ENCODE measurements at places on chromosomes 3 and 15.

DNA sequence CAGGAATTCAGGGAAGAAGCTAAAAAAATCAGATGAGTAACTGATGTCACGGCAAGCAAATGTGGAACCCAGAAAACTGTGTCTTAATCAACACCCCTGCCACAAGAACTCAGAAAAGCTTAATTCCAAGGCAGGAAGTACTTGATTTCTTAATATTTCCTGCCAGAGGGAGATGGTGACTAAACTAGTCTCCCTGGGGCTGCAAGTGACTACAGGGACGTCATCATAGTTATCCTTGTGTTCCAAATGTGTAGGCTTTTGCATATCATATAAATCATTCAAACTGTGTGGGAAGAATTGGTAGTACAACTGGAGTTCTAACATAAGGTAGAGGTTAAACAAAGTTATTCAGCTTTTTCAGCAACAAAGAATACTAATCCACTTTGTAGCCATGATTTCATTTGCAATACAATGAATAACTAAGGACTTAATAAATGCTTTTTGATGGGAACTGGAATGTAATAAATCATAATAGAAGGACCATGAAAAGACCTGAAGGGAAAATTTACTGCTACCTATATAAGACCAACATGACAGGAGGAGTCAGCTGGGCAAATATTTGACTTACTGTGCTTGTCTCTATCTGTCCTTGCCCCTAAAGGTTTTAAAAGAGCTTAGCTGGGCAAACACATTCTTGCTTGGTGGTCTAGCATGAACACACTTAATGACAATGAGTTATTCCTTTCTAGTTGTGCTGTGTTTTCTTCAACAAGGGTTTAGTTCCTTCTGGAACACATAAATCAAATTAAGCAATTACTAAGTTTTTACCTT, 76.0 kb upstream of the NECTIN3 start:
- DNase-seq, result no peak

GRCh38 chr3:167146911-167147310, 233.2 kb downstream of the ZBBX start:
- no peak for DNase-seq

GRCh38 chr15:59833366-59833765, 144.2 kb upstream of the BNIP2 start:
- no peak for DNase-seq

GRCh38 chr15:87761736-87762509, 494.6 kb downstream of the NTRK3 start:
- no peak for DNase-seq

DNA sequence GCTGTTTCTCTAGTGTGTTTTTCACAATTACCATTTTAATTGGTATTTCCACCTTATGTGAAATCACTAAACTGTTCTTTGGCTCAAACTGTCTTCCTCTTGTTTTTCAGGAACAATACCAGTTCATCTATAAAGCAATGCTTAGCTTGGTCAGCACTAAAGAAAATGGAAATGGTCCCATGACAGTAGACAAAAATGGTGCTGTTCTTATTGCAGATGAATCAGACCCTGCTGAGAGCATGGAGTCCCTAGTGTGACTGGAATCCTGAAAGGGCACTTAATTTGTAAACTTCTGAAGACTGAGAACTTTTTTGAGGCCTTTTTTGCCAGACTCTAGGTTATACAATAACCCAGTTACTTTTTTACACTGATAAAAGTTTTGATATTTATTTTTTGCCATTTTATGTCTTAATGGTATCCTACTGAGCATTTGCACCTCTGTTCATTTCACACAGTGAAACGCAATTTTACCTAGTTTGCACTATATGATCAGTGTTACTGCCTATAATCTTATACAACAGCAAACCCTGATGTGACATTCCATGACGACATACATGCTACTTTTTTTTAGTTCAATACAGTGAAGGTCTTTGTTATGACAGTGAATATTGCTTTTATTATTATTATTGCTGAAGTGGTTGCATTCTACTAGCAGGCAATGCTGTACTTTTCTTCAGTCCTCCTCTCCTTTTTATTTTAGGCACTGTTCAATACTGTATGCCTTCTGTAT, 80.1 kb downstream of the FEZF2 start:
- no peak for DNase-seq

DNA sequence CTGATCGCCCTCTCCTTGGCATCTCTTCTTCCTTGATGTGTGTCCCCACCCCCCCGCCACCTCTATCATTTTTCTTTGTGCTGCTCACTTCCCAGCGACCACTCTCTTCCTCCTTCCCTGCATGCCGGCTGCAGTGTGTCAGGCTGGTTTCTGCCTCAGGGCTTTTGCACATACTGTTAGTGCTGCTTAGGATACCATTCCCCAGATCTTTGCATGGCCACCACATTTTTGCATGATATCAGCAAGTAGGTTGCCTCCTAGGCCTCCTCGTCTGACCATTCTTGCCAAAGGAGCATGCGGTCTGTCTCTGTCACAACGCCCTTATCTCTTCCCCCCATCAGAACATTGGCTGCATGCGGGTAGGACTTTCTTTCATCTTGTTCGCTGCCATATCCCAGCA, 12.5 kb downstream of the FBLN2 start:
- DNase-seq, result no peak

- no peak for DNase-seq
Observed at GRCh38 chr3:124653071-124653796, 77.0 kb upstream of the UMPS start.

DNA sequence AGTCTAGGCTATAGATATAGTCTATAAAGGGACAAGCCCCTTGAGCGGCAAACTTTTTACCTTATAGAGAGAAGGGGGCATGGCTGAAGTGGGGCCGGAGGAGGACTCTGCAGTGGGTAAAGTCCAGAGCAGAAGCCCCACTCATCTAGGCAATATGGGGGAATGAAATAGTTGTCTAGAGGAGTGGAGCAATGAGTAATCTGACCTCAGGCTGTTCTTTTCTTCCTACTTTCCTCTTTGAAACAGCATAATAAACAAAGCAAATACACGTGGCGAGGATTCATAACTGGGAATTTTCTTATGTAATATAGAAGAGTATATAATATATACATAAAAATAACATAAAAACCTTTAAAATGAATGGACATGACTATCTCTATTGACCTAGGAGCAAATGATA, 546.4 kb upstream of the ZNF385D start:
- DNase-seq, result no peak

- no peak for DNase-seq
Observed at GRCh38 chr15:79878078-79878705, 18.6 kb downstream of the MTHFS start.

DNA sequence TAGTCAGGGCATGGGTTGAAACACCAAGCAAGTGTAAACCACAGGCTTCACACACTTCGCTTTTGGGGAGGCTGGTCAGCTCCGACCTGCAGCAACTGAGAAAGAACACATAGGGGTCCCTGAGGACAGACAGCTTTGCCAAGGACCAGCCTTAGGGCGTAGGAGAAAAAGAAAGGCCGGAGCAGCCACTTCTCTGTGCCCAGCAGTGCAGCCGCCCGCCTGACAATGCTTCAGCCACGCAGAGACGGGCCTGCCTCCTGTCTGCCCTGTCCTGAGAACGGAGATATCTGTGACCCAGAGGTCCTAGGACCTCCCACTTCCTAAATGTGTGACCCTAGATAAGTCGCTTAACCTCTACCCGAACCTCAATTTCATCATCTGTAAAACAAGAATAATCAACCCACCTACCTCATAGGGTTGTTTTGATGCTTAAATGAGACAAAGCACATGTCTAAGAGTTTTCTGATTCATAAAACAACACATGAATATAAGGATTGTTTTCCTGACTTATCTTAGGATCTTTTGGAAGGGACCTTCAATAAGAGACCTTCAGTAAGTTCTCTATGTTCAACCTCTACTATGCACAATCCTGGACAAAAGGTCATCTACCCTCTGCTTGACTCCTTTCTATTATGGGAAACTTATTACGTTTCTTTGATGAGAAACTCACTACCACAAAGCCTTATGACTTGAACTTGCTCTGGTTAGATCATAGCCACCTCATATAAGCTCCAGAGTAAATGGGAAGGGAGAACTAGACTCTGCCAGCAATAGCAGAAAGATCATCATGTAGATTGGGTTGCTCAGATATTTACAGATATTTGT, 32.9 kb upstream of the RFTN1 start:
- no peak for DNase-seq

GRCh38 chr3:42336103-42336502, 70.1 kb upstream of the CCK start:
- DNase-seq, result no peak

GRCh38 chr3:159634483-159634882, 354.2 kb upstream of the IL12A start:
- no peak for DNase-seq

GRCh38 chr15:40368719-40369473, 10.9 kb downstream of the DISP2 start:
- no peak for DNase-seq

DNA sequence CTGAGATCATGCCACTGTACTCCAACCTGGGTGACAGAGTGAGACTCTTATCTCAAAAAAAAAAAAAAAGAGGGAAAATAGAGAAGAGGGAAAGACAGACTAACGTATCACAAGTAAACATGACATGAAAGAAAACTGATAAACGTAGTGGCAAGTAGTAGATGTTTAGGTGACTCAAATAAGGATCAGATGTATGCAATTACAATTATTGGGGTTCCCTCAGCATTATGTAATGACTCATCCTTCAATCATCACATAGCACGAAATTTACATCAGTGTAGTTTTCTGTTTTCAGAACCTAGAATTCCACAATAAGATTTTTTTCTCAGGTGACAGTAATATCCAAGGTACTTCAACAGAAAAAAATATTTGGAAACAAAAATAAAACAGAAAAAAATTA, 46.6 kb downstream of the DPP8 start:
- DNase-seq, result no peak

DNA sequence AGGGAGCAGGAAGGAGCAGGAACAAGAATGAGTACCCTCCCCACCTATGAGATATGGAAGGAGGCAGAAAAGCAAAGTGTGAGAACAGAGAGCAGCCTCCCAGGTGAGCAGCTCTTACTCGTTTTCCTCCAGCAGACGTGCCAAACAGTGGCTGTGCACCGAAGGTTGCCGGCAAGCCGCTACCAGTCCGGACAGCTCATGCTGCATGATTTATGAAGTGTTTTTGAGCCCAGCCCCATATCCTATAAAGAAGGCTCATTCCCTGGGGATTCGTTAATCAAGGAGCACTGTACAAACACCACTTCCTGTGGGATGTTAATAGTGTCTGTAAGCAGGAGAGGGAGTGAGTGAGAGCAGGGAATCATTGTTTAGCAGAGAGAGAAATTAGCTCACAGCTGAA, 118.3 kb upstream of the FOXB1 start:
- DNase-seq, result no peak

GRCh38 chr3:191966556-191966955, 505.6 kb downstream of the PYDC2 start:
- no peak for DNase-seq

DNA sequence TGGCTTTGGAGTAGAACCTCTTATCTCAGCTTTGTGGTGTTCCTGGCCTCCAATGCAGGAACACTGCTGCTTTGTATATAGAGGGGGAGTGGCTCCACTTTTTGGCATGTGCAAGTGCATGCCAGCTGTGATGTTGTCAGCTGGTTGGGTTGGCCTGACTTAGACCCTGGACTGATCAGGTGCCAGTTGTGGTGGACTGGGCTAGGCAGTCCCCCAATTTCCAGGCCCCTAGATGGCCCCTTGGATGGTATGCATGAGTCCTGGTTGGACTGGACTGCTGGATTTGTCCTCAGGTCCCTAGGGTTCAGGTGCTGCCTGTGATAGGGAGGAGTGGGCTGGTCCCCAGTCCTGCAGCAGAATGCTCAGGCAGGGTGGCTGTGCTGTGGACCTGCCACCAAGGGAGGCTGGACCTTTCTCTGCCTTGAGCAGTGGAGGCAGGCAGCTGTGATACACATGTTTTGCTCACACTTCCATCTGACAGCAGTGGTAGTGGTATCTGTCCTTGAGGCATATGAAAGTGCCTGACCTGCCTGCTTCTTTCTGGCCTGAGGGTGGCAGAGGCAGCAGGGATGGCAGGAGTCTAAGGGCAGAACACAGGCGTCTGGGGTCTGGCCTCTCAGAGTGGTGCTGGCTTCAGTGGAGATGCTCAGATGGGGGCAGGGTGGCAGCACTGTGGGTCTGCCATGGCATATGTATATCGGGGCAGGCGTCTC, 74.8 kb downstream of the STXBP5L start:
- DNase-seq, result no peak

DNA sequence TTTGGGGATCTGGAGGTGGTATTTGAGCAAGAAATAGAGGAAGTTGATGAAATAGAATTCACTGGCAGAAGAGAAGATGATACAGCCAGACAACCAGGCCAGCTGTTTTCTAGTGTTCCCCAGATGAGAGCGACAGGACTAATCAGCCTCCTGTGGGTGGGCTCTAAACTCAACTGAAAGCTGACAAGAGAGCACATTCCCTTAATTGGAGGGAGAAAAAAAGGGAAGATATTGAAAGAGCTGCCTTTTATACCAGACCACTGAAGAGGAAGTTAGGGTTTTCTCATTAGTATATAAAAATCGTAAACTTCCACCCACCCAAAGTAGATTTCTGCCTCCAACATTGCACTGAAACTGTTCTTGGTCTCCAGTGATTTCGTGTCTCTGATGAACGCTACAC, 6.5 kb upstream of the TM4SF19 start:
- DNase-seq, result no peak

GRCh38 chr15:41804916-41805666, 22.8 kb upstream of the JMJD7 start:
- DNase-seq, result no peak

GRCh38 chr3:135128818-135129217, 333.8 kb downstream of the EPHB1 start:
- no peak for DNase-seq

DNA sequence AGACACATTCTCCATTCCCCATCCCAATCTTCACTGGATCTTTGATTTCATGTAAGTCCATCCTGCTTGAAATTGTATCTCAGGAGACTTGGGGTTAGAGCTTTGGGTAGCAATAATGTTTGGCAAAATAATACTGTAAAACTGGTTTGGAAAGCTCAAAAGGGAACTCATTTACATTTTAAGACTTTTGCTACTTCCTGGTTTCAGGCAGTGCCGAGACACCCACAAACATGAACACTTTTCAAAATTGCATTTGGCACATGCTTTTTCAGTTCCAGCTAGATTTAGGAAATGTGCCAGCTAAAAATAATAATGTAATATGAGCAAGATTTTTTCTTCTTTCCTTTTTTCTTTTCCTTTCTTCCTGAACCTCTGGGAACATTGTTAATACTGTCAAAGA, 145.7 kb upstream of the CBLB start:
- DNase-seq, result no peak

DNA sequence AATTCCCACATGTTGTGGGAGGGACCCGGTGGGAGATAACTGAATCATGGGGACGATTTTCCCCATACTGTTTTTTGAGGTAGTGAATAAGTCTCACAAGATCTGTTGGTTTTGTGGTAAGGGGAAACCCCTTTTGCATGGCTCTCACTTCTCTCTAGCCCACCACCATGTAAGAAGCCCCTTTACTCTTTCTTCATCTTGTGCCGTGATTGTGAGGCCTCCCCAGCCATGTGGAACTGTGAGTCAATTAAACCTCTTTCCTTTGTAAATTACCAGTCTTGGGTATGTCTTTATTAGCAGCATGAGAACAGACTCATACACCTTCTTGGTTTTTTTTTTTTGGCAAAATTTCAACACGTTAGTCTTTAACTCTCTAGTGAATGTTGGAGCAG, 18.1 kb downstream of the ARL8B start:
- DNase-seq, result no peak

GRCh38 chr3:63462732-63463131, 184.6 kb downstream of the SYNPR start:
- no peak for DNase-seq

Data from effector memory CD8-positive, alpha-beta T cell (primary cell).